ENCODE measurements at places on chromosomes 13 and 19. TPM values are rescaled to one million over a fixed set of nuclear protein-coding genes. Genes with fewer than 3 reads are reported as not detected.

DNA sequence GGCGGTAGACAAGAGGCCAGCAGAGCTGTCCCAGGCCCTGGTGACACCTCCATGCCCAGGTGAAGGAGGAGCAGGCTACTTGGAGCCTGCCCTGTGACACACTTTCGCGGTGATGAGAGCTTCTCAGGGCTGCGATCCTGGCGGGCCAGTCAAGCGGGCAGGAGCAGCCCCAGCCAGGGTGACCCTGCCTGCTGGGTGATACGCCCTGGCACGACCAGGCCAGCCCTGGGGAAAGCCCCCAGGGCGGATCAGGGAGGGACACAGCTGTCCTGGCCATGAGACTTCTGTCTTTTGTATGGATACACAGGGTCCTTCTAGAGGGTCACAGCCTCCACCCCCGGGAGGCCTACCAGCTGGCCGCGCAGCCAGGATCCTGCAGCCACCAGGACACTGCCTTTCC lies 13.1 kb downstream of the DNM2 start:
- DNase-seq, result no peak

DNA sequence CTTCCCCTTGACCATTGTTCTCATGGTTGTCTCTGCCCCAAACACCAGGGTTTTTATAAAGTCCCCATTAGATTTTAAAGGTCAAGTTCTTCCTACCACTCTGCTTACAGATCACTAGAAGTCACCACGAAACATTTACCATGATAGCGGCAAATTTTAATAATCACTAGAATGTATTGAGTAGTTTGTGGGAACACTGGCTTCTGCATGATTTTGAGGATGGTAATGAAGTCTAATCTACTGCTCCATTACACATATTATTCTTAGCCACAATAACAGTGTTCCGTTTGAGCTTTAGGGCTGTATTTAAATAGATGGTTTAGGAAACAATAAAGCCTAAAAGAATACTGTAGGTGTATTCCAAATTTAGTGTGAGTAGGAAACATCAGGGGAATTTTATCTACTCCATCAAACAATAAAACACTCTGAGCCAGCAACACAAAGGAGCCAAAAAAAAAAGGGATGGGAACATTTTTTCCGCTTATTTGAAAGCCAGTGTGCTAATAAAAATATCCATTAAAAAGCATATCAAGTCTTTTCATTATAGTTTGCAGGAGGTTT lies 49.7 kb downstream of the KLF12 start:
- DNase-seq, result no peak

GRCh38 chr19:2385053-2385721 lies 25.1 kb downstream of the TMPRSS9 start:
- no peak for DNase-seq

DNA sequence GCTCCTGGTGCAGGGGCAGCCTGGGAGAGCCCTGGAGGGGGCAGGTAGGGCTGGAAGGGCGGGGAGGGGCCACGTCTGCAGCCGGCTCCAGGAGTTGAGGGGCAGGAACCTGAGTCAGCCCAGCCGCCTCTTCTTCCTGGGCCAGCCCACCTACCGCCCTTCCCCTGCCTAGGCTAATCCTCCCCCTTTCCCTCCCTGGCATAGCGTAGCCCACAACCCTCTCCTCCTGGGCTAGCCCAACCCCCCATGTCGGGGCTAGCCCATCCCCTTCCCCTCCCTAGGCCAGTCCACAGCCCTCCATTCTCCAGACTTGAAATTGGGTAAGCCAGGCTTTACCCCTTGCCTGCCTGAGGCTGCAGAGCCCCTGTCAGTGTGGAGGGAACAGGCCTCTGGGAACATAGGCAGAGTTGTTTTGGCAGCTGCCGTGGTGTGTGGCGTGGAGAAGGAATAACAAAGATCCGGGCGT lies 20.6 kb upstream of the WDR18 start:
- no peak for DNase-seq

DNA sequence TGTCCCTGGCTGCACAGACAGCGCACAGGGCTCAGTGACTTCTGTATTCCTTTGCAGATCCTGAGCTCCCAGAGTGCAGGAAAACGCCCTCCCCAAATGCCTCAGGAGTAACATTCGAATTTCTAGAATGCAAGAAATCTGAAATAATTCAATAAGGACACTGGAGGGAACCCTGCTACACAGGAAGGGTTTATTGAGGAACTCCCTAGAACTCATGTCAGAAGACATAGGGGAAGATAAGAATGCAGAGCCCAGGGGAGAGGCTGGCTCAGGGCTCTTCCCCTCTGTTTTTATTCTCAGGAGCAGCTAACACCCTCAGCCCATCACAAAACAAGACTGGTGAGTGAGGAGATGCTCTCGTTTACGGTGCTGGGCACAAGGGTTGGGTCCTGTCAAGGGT lies 6.8 kb downstream of the LILRA1 start:
- no peak for DNase-seq

Gene ZNF460
- polyA plus RNA-seq, result 3.5 TPM

Data from right cardiac atrium (tissue), 5 donors.